ENCODE measurements at places on chromosomes 1 and 21.

DNA sequence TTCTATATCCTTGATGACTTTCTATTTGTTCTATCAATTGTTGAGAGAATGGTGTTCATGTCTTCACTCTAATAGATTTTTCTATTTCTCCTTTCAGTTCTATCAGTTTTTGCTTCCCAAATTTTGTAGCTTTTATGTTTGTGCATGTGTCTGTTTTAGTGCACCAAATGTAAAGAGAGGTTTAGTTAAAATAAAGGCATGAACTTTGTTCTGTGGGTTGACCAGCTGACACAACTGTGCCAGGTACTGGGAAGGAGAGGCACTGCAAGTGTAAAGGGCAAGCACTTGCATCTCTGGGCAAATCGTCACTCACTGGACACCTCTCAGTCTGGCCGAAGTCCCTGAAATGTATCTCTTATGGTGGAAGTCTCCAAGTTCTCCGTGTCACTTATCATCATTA lies 38.6 kb upstream of the ABCD3 start:
- DNase-seq = no peak

DNA sequence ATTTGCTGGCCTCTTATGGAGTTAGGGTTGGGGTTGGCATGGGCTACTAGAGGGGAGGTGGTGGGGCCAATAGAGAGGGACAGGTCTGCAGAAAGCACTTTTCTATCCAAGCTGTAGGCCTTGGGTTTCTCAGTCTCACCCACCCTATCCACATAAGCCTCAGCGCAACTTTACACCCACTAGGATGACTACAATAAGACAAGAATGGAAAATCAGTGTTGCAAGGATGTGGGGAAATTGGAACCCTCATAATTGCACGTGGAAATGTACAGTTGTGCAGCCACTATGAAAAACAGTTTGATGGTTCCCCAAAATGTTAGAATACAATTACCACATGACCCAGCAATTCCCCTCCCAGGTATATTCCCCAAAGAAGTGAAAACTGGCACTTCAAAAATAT lies 14.0 kb upstream of the GSTM4 start:
- DNase-seq = no peak

DNA sequence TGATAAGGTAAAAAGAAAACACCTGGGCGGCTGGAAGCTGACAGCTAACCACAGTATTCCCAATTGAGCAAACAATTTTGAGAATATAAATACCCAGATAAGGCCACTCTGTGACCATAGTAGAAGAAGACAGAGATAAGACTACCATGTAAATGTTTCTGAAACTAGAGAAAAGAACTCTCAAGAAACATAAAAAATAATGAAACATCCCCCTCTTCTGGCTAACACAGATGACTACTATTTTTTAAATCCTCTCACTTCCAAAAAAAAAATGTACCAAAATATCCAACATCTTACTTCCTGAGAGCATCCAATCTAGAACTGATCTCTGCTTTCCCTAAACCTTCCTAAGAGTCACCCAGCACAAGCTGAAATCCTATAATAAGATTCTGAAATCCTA lies 125.9 kb downstream of the HFM1 start:
- no peak for DNase-seq

- no peak for DNase-seq
Observed at GRCh38 chr1:208681878-208682663, 437.9 kb upstream of the PLXNA2 start.

DNA sequence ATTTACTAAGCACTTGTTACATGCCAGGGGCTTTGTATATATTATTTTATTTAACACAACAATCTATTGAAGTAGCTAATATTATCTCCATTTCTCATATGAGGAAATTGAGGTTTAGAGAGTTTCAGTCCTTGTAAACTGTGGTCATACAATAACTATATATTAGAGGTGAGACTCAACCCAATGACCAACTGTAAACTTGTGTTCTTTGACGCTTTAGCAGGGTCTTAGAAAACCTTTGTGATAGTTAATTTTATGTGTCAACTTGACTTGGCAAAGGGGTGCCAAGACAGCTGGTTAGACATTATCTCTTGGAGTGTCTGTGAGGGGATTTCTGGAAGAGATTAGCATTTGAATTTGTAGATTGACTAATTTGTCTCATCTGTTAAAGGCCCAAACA lies 252.4 kb upstream of the B3GALT2 start:
- DNase-seq = no peak

GRCh38 chr1:206067486-206068227 lies 14.7 kb downstream of the RHEX start:
- DNase-seq = no peak

DNA sequence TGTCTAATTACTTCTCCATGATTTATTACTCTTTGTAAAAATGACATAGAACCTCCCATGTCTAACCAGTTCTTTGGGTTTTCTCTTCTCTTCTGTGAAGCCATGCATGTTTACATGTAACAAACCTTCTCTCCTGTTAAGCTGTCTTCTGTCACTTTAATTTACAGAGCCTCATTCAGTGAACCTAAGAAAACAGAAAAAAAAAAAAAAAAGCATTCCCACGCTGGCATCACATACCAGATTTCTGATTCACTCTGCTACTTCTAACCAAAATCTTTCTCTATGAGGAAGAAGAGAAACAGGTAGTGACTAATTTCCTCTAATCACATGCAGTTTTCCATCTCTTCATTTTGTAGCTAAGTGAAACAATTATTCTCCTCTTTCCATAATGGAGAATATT lies 141.4 kb upstream of the CXADR start:
- no peak for DNase-seq

- DNase-seq = no peak
Observed at GRCh38 chr21:25845729-25846256, 111.0 kb downstream of the GABPA start.

DNA sequence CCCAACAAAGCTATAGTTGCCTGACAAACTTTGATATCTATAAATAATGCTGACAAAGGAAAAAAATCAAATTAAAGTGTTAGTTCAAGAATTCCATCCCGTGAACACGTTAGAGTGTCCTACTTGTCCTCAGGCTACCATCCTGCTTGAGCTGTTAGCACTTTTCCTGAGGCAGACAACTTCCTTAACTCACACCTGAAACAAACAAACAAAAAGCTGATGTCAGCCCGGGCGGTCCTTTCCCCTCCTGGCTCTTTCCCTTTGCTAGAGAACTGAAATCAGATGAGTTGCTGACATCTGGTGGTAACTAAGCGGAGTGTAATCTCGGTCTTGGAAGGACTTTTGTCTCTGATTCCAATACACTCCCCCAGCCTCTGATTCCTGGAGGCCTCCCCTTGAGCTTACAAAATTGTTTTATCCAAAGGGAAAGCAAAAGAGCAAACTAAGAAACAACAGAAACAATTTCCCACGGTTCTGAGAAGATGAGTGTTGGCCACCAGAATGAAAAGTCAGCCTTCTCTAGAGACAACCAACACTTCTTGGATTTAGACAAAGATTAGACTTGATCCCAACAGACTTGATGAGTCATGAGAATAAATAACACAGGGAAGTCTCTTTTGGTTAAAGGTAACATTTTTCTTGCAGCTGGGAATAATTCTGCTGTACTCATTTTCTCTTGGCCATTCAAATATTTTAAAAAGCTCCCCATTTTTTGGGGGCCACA lies 135.4 kb downstream of the PROX1 start:
- peak; percentile 36 for DNase-seq

GRCh38 chr1:30684881-30685795 lies 38.2 kb downstream of the MATN1 start:
- no peak for DNase-seq

DNA sequence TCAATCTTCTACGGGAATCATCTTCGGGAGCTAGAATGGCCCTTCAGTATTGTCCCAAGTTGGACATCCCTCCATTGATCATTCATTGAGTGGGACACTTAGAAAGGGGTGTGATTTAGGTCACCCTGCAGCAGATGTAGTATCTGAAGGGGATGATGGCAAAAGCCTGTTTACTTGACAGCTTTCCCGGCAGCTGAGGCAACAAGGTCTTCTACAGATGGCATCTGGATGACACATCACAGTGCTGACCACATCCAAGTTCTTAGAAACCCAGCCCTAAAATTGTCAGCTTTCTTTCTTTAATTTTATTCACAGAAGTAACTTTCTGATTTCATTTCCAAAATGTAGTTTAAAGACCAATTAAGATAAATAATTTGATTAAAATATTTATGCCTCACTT lies 150.3 kb downstream of the AMY1C start:
- DNase-seq = no peak

DNA sequence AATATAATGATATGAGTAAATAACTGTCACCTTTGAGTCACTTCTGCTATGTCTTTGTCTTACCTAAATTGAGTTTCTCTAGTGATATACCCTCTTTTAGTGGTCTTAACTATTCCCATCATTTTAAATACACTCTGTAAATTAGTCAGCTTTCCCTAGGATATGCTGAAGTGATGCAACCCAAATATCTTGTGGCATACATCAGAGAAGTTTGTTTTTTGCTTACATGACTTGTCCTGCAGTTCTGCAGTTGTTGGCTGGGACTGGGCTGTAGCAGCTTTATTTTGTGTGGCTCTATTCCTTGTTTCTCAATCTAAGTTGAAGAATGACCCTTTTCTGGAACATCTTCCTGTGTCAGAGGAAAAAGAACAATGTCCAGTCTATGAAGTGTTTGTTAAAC lies 76.4 kb downstream of the TTC3 start:
- DNase-seq = no peak

DNA sequence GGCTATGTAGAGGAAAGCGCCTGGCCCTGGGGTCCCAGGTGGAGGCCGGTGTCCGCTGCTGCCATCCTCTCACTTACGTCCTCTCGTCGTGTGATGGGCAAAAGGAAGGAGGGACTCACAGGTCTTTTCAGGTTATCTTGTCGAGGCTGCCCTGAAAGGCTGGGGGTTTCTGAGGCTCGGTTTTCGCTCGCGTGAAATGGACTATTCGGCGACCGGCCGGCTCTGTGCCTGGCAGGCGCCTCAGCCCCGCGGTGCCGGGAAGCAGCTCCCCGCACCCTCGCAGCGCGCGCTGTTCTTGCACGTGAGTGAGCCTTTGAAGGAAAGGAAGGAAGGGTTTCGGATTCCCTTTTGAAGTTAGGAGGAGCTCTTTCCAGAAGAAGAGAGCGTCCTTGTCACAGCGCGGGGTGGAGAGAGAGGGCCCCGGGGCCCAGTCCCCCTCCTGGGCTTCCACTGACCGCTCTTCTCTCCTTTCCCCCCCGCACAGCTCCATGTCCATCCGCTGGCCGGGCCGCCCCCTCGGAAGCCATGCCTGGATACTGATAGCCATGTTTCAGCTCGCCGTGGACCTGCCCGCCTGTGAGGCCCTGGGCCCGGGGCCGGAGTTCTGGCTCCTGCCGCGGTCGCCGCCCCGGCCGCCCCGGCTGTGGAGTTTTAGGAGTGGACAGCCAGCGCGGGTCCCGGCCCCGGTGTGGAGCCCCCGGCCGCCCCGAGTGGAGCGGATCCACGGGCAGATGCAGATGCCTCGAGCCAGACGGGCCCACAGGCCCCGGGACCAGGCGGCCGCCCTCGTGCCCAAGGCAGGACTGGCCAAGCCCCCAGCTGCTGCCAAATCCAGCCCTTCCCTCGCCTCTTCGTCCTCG lies 57.2 kb downstream of the AJAP1 start:
- DNase-seq = no peak

GRCh38 chr1:100458661-100459357 lies 79.1 kb upstream of the GPR88 start:
- DNase-seq = no peak

DNA sequence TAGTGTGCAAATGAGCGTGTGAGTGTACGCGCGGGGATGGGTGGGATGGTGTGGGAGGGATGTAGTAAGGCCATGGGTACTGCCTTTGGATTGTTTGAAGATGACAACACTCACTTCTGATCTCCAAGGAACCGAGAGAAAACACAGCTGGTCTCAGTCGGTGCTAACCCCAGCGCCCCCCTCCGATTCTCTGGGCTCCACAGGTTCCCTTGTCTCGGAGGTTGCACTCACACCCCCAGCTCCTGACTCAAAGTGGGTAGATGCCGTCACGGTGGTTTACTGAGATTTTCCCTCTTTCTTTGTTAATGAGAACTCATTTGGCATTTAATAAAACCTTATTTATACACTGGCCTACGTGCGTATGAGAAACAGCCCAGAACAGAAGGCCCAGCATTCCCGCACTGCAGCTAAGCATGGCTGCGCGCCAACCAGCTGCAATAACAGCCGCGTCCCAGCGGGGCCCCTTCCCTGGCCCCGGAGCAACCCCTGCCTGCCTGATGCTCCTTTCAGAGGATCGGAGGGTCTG lies 25.8 kb downstream of the ABCA4 start:
- no peak for DNase-seq

- no peak for DNase-seq
Observed at GRCh38 chr1:150695561-150695960, 1.4 kb downstream of the GOLPH3L start.

DNA sequence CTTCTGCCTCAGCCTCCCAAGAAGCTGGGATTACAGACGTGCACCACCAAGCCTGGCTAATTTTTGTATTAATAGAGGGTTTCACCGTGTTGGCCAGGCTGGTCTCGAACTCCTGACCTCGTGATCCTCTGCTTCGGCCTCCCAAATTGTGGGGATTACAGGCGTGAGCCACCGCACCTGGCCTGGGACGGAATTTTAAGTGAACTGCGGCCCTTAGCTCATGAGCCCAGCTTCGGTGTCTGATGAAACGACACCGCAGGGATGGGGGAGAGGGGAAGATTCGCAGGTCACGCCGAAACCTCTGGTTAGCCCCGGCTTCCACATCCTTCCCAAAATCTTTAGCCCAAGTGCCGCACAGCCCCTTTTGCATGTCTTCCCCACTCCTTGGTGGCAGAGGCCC lies 39.1 kb downstream of the LRRC3 start:
- DNase-seq = no peak

DNA sequence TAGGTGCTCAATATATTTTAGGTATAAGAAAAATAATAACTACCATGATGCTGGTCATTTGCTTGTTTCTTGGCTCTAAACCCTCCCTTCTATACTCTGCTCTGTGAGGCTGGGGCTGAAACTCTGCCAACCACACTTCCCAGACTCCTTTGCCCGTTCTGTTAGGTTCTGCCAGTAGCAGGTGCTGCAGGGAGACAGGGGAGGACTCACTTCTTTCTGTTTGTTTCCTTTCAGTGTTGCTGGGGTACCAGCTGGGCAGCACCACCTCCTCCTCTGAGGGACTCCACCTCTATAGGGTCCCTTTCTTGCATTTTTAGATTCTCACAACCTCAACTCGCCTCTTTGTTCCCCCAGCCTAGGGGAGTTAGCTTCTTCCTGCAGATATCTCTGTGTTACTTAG lies 17.0 kb upstream of the SH2D2A start:
- DNase-seq = no peak

GRCh38 chr1:179545321-179545720 lies 30.4 kb downstream of the NPHS2 start:
- no peak for DNase-seq

DNA sequence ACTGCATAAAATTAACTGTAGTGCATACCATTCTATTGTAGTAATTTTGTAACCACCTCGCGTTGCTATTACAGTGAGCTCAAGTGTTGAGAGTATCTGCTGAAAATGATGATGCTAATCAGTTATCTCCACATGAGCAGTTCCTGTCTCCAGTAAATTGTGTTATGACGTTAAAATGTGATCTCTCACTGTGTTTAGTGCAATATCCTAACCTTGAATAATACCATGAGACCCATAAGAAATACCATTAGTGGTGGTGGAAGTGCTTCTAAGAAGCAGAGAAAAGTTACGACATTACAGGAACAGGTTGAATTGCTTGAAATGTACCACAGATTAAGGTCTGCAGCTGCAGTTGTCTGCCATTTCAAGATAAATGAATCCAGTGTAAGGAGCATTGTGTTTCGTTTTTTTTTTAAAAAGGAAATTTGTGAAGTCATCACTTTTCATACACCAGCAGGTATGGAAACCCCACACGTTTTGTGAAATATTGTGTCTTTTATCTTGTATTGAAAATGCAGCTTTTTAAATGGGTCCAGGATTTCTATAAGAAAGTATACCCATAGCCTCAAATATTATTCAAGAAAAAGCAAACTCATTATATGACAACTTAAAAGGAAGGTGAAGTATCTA lies 72.5 kb downstream of the ANGPTL1 start:
- DNase-seq = no peak

Measured in substantia nigra (tissue), 51 donors.